ENCODE measurements at places on chromosomes 2 and 18. TPM values are rescaled to one million over a fixed set of nuclear protein-coding genes. Genes with fewer than 3 reads are reported as not detected.

Gene MYO5B
- total RNA-seq, result not detected

DNA sequence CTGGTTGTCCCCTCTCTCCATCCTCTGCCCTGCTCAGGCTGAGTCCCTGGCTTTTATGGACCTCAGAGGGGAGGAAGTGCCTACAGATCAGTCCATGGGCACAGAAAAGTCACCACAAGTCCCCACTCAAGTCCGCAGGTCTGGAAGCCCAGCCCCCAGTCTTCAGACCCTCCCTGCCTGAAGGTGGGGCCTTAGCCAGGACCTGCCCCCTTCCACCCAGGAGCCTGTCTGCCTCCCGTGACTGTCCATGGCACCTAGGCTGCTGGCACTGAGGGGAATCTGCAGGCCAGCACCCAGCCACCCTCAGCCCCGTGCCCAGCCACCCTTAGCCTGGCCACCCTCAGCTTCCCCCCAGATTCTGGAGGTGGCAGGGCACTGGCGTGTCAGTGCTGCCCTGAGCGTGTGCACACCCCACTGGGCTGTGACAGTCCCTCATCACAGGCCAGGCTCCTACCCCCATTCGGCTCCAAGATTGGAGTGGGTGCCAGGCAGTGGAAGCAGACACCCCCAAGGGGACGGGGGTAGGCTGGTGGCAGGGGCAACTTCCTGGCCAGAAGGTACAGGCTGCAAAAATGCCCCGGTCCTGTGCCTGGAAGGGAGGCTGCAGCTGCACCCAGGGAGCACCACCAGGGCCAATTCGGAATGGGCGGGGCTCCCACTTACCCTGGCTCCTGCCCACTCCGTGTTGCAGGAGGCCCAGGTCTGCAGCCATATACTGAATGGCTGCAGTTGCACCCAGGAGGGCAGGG, 154.7 kb upstream of the RMP24 start:
- no peaks in the 10 kb centered on the region for H3K36me3 ChIP-seq
- DNase-seq, result no peak
- no peak overlapping the region for H3K27ac ChIP-seq
- no peaks in the 10 kb centered on the region for H3K4me1 ChIP-seq

Gene CCDC85A
- total RNA-seq, result not detected

GRCh38 chr2:98822301-98823164, 91.6 kb upstream of the MGAT4A start:
- peaks cover 21% of the 10 kb centered on the region for H3K27me3 ChIP-seq
- H3K4me1 ChIP-seq, result peaks cover 16% of the 10 kb centered on the region
- no peaks in the 10 kb centered on the region for H3K36me3 ChIP-seq
- H3K4me3 ChIP-seq, result peak overlapping the region; percentile 39

GRCh38 chr2:213010106-213010779, 141.2 kb downstream of the IKZF2 start:
- no peak overlapping the region for H3K4me3 ChIP-seq
- DNase-seq, result no peak
- peaks cover 25% of the 10 kb centered on the region for H3K36me3 ChIP-seq
- peaks cover 23% of the 10 kb centered on the region for H3K4me1 ChIP-seq
- peaks cover 19% of the 10 kb centered on the region for H3K27me3 ChIP-seq

GRCh38 chr2:240956171-240956934, 42.1 kb upstream of the SNED1 start:
- H3K27me3 ChIP-seq, result no peaks in the 10 kb centered on the region
- no peak overlapping the region for H3K4me3 ChIP-seq
- H3K27ac ChIP-seq, result no peak overlapping the region
- no peak for DNase-seq

DNA sequence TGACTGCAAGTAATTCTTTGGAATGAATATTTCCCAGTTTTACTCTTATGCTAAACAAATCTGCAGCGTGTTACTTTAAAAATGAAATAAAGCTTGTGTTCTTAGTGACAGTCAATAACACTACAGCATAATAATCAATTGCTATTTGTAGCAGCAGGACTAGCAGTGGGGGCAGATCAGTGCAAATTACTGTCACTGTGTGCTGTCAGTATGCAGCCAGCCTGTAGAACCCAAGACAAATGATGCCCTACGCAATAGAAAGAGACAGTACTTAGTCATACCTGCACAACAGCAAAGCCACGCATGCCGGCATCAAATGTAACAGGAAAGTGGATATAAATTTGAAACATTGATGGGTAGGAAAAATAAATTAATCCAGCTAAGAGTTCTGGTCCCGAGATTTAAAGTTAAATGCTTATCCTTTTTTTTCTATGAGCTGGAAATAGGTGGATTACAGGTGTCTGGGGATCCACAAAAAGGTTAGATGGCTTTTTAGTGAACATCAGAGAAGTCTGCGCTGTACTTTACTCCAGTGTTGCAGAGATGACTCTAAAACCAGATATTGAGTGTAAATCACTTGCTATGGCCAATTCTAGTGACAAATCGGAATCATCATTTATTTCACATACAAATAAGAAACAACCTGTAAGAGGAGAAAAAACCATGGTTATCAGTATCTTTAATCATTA, 812.4 kb upstream of the ZEB2 start:
- no peak overlapping the region for H3K4me3 ChIP-seq
- peaks cover 26% of the 10 kb centered on the region for H3K27me3 ChIP-seq
- H3K4me1 ChIP-seq, result no peaks in the 10 kb centered on the region
- H3K36me3 ChIP-seq, result no peaks in the 10 kb centered on the region
- no peak overlapping the region for H3K27ac ChIP-seq
- DNase-seq, result no peak

DNA sequence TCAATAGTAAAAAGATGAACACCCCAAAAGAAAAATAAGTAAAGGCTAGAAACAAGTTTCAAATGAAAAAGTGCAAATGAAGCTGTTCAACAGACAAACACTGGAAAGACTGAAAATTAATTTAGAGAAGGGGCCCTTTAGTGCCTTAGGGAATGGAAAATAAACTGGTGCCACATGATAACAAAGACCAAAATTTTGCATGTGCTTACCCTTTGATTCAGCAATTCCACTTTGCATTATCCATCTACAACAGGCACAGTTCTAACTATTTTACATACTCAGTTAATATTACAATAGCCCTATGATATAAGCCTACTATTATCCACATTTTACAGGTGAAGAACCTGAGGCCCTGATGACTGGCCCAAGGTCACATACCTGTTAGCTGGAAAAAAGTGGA, 183.9 kb downstream of the NBAS start:
- no peak overlapping the region for H3K27ac ChIP-seq
- no peaks in the 10 kb centered on the region for H3K27me3 ChIP-seq
- peaks cover 34% of the 10 kb centered on the region for H3K4me1 ChIP-seq
- peaks cover 62% of the 10 kb centered on the region for H3K36me3 ChIP-seq
- DNase-seq, result no peak

GRCh38 chr2:21552981-21553380, 429.2 kb downstream of the TDRD15 start:
- no peaks in the 10 kb centered on the region for H3K4me1 ChIP-seq
- H3K36me3 ChIP-seq, result no peaks in the 10 kb centered on the region
- no peak for DNase-seq
- H3K27ac ChIP-seq, result no peak overlapping the region
- H3K27me3 ChIP-seq, result no peaks in the 10 kb centered on the region
- H3K4me3 ChIP-seq, result no peak overlapping the region

Gene SLC4A3
- total RNA-seq, result 0.14 TPM

GRCh38 chr2:128469203-128469602, 150.5 kb upstream of the HS6ST1 start:
- no peak overlapping the region for H3K4me3 ChIP-seq
- H3K27me3 ChIP-seq, result no peaks in the 10 kb centered on the region
- no peak overlapping the region for H3K27ac ChIP-seq
- DNase-seq, result no peak
- peaks cover 31% of the 10 kb centered on the region for H3K36me3 ChIP-seq

GRCh38 chr2:43898838-43899346, 60.1 kb downstream of the ABCG8 start:
- H3K36me3 ChIP-seq, result peaks cover 60% of the 10 kb centered on the region
- DNase-seq, result no peak
- H3K27me3 ChIP-seq, result no peaks in the 10 kb centered on the region
- H3K27ac ChIP-seq, result no peak overlapping the region

DNA sequence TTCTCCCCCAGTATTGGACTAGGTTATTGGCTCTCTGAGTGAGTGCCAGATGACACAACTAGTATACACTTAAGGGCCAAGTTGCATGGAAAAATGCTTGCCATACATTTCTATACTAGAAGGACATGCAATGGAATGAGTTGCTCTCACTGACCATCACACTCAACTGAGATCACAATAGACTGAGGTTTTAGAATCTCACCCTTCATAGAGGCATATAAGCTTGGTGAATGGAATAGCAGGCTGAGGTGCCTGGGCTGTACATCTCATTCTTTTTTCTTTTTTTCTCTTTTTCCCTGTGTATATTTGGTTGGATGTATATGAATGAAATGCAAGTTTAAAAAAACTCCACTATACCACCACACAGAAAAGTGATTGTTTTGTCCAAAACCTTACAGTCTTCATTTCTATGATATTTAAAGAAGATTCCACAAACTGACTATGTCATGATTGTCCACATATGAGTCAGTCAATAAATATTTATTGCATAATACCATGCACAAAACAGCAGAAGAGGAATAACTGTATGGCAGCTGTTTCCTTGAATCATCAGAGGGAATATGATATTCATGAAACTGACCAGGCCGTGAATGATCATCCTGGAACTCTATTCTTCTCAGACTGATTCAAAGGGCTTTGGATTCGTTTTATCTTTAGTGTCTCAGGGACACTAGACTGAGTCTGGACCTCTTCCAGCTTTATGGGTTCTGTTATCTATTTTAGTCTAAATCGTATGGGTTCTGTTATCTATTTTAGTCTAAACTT, 122.6 kb upstream of the STK17B start:
- H3K4me1 ChIP-seq, result peaks cover 34% of the 10 kb centered on the region
- DNase-seq, result no peak
- H3K27ac ChIP-seq, result no peak overlapping the region
- no peaks in the 10 kb centered on the region for H3K36me3 ChIP-seq
- H3K4me3 ChIP-seq, result no peak overlapping the region
- H3K27me3 ChIP-seq, result peaks cover 2% of the 10 kb centered on the region

- no peak overlapping the region for H3K4me3 ChIP-seq
- H3K4me1 ChIP-seq, result no peaks in the 10 kb centered on the region
- no peak overlapping the region for H3K27ac ChIP-seq
- no peak for DNase-seq
Measured at GRCh38 chr2:67318993-67319481, 78.1 kb upstream of the ETAA1 start.

- no peaks in the 10 kb centered on the region for H3K4me1 ChIP-seq
- H3K27ac ChIP-seq, result no peak overlapping the region
- DNase-seq, result no peak
- H3K36me3 ChIP-seq, result no peaks in the 10 kb centered on the region
Measured at GRCh38 chr2:204492417-204492816, 52.9 kb upstream of the PARD3B start.

GRCh38 chr2:149400997-149401396, 70.6 kb downstream of the LYPD6 start:
- no peaks in the 10 kb centered on the region for H3K4me1 ChIP-seq
- H3K27ac ChIP-seq, result no peak overlapping the region
- DNase-seq, result no peak

- no peak overlapping the region for H3K4me3 ChIP-seq
- DNase-seq, result no peak
- no peak overlapping the region for H3K27ac ChIP-seq
- H3K4me1 ChIP-seq, result peaks cover 4% of the 10 kb centered on the region
- no peaks in the 10 kb centered on the region for H3K27me3 ChIP-seq
- peaks cover 4% of the 10 kb centered on the region for H3K36me3 ChIP-seq
Measured at GRCh38 chr2:8133363-8133762, 548.5 kb upstream of the ID2 start.

- H3K27me3 ChIP-seq, result no peaks in the 10 kb centered on the region
- H3K36me3 ChIP-seq, result no peaks in the 10 kb centered on the region
- no peaks in the 10 kb centered on the region for H3K4me1 ChIP-seq
- H3K27ac ChIP-seq, result no peak overlapping the region
- no peak overlapping the region for H3K4me3 ChIP-seq
- no peak for DNase-seq
Measured at GRCh38 chr2:182167882-182168281, 182.2 kb downstream of the PPP1R1C start.

Gene GBX2
- not detected for total RNA-seq

DNA sequence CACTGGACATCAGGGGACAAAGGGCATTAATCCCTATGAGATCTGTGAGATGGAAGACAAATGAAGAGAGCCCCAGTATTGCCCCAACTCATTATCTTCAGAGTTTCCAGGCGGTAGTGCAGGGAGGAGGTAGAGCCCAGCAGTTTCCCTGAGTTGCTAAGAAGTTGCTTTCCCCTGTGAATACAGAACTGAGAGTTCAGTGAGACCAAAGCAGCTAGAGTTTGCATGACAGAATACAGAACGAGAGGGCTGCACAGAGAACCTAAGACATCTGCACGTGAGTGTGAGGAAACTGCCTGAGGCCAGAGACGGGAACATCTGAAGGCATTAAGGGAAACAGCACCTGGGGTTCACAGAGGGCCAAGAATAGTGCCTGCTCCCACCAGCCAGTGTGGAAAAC, 18.1 kb upstream of the PGAP1 start:
- no peak overlapping the region for H3K4me3 ChIP-seq
- H3K27me3 ChIP-seq, result no peaks in the 10 kb centered on the region
- no peak for DNase-seq
- no peak overlapping the region for H3K27ac ChIP-seq
- H3K4me1 ChIP-seq, result peaks cover 7% of the 10 kb centered on the region

- H3K27ac ChIP-seq, result no peak overlapping the region
- H3K4me3 ChIP-seq, result no peak overlapping the region
- peaks cover 2% of the 10 kb centered on the region for H3K27me3 ChIP-seq
- H3K36me3 ChIP-seq, result no peaks in the 10 kb centered on the region
- DNase-seq, result no peak
Measured at GRCh38 chr2:96400049-96401000, 64.8 kb downstream of the NCAPH start.

DNA sequence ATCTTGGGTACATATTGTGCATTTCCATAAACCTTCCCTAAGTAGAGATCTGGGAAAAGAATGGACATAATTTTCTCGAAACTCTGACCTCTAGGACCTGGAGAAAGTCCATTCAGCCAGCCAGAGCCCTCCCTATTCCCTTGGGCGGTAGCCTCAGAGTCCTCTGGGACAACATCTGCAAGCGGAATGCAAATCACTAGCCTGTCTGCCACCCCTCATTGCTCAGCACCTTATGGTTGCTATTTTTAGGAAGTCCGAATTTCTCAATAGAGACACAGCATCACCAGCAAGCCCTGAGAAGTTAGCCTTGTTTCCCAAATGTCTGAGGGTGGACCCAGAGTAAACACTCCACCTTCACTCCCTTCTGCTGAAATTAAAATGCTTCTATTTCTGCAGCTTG, 17.6 kb upstream of the CD28 start:
- peaks cover 30% of the 10 kb centered on the region for H3K4me1 ChIP-seq
- H3K4me3 ChIP-seq, result no peak overlapping the region
- no peaks in the 10 kb centered on the region for H3K27me3 ChIP-seq
- H3K27ac ChIP-seq, result no peak overlapping the region

Gene RND3
- total RNA-seq, result not detected

- peaks cover 74% of the 10 kb centered on the region for H3K36me3 ChIP-seq
- H3K27ac ChIP-seq, result no peak overlapping the region
- H3K27me3 ChIP-seq, result no peaks in the 10 kb centered on the region
- H3K4me3 ChIP-seq, result no peak overlapping the region
- H3K4me1 ChIP-seq, result peaks cover 39% of the 10 kb centered on the region
Measured at GRCh38 chr2:205722283-205722918, 40.1 kb downstream of the NRP2 start.

GRCh38 chr2:113089916-113090315, 22.1 kb downstream of the IL1F10 start:
- DNase-seq, result no peak
- H3K4me3 ChIP-seq, result no peak overlapping the region
- no peaks in the 10 kb centered on the region for H3K36me3 ChIP-seq
- H3K27ac ChIP-seq, result no peak overlapping the region

GRCh38 chr2:224887141-224887540, 155.1 kb downstream of the DOCK10 start:
- H3K4me1 ChIP-seq, result peaks cover 54% of the 10 kb centered on the region
- H3K36me3 ChIP-seq, result peaks cover 92% of the 10 kb centered on the region
- no peaks in the 10 kb centered on the region for H3K27me3 ChIP-seq

All from activated T-helper 2 cell treated with anti-CD3 and anti-CD28 coated beads, Interferon-gamma antibody, Interleukin-2, Interleukin-4, amounts not matched to agents 10 μg/mL and 5 μg/mL and 100 μg/mL, durations not matched to agents 14 hours and 24 hours and 36 hours (primary cell).